ENCODE measurements at places on chromosomes 6 and 20. TPM values are rescaled to one million over a fixed set of nuclear protein-coding genes. Genes with fewer than 3 reads are reported as not detected.

- DNase-seq, result no peak
These were observed 159.1 kb downstream of the UST start for GRCh38 chr6:148905901-148906300.

GRCh38 chr6:155267411-155267810 lies 3.6 kb downstream of the CLDN20 start:
- DNase-seq, result no peak

ADGRG6 gene
- 45.4 TPM for total RNA-seq

TCF15 gene
- 2.6 TPM for total RNA-seq

LAMA5 gene
- total RNA-seq, result 240 TPM

- DNase-seq, result no peak
These were observed 259.9 kb downstream of the DLL1 start for GRCh38 chr6:170030821-170031471.

- peak; percentile 4 for DNase-seq
These were observed 63.2 kb upstream of the TIAM2 start for GRCh38 chr6:154931711-154932424.

GRCh38 chr6:52620906-52621190 lies 44.0 kb upstream of the TRAM2 start:
- DNase-seq, result no peak

LY86 gene
- not detected for total RNA-seq

ZNF311 gene
- 0.65 TPM for total RNA-seq

GRCh38 chr20:45095805-45096238 lies 5.1 kb downstream of the KCNS1 start:
- DNase-seq, result no peak

DNAH8 gene
- not detected for total RNA-seq

- no peak for DNase-seq
These were observed 55.9 kb downstream of the CD164 start for GRCh38 chr6:109326351-109326750.

DNA sequence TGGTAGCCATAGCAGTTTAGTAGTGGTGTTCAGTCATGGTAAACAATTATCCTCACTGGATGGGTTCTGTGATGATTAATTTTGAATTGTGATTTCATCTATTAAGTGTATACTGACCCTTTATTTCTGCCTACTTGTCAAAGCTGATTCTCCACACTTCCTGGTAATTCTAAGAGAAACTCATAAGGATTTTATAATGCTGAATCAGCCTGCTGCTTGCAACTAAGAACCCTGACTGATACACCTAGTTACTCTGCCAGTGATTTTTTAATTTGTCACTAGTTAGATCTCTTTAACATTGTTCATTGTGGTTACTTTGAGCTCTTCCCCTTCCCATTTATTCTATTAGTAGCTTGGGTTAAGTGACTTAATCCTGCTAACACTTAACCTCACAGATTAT lies 8.6 kb downstream of the CDC40 start:
- DNase-seq, result peak; percentile 19

PREP gene
- 9.9 TPM for total RNA-seq

DNA sequence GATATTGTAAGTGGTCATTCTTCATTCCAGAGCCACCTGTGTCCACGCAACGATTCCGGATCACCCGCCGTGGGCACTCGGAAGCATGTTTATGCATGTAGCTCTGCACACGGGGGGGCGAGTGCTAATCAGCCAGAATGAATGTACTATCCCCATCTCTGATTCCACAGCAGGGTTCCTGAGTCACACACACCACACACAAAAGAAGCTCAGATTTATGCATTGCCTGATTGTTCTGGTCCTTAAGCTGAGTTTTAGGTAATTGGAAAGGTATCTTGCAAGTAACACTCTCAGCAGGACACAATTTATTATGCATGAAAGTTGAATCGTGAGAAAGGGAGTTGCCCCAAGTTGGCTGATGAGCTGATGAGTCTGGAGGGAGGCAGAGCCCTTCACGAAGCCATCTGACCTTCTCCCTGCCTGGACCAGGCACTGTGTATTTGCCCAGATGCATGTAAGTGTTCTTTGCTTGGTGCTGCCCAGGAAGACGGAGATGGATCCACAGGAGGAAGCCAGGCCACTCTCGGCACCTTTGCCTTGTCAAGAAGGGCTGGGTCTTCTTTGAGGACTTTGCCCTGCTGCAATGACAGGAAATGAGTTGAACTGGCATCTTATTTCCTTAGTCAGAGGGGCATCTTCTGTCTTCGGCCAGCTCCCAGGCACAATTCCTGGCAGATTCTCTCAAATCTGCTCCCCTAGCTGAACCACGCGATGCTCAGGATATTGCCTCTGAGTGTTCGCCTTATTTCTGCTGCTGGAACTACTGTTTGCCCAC lies 141.1 kb downstream of the SYNDIG1 start:
- DNase-seq, result no peak

GRCh38 chr20:36084897-36085613 lies 69.5 kb upstream of the EPB41L1 start:
- no peak for DNase-seq

GRCh38 chr20:16020971-16021370 lies 552.3 kb downstream of the KIF16B start:
- DNase-seq, result peak; percentile 61

LST1 gene
- total RNA-seq, result not detected

GRCh38 chr6:135265278-135265677 lies 84.2 kb downstream of the MYB start:
- DNase-seq, result no peak

DNA sequence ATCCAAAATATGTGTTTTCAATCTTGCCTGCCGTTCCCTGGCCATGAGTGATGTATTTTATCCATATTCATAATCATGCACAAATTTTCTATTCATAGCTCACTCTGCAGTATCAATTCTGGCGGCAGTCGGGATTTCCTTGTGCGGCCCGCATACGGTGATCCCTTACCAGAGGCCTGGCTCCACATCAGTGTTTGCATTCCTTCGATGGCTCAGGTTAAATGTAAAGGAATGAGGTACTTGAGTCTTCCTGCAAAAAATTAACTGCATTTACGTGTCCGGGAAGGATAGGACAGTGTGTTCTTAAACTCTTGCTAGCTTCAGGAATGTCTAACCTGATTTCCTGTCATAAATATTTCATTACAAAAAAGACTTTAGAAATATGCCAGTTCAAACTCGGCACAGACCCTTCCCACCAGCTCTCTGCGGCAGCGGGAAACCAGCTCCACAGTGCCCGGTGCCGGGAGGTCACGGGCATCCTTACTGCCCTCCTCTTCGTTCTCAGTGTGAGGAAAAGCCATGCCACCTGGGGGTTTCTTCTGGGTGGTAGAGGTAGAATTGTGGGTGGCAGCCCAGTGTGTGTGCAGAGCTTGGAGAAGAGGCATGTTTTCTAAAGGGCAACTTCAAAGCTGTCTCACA lies 154.5 kb downstream of the MOXD1 start:
- DNase-seq, result no peak

PKIG gene
- total RNA-seq, result 28.8 TPM

DNA sequence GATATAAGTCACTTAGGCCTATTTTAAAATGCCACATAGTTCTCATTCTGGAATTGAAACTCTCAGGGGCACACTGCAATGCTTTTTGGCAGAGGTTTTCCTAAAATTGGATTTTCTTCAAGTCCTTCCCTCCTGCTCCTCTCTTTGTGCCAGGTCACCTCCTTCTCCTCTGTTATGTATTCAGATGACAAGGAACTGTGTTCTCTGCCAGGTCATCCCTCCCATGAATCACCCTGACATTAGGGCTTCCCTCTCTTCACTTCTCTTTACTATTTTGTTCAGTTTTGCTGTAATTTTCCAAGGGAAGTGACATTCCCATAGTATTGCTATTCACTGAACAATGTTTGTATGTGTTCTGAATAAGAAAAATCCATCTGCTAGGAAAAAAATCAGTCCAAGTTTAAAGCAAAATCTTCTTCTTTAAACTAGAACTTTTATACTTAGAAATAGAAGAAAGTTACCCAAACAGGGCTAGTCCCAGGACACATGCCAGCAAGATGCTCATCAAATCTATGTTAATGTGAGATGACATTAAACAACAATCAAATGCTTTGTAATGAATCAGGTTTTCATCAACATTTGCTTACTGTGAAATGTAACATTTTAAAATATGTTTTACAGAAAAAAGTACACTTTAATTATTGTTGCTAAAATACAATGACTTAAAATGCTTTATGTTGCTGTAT lies 461.1 kb downstream of the MMUT start:
- no peak for DNase-seq

- no peak for DNase-seq
These were observed 130.0 kb downstream of the SCP2D1 start for GRCh38 chr20:18943542-18943941.

GRCh38 chr20:57821935-57822334 lies 112.1 kb upstream of the PMEPA1 start:
- DNase-seq, result no peak

DNA sequence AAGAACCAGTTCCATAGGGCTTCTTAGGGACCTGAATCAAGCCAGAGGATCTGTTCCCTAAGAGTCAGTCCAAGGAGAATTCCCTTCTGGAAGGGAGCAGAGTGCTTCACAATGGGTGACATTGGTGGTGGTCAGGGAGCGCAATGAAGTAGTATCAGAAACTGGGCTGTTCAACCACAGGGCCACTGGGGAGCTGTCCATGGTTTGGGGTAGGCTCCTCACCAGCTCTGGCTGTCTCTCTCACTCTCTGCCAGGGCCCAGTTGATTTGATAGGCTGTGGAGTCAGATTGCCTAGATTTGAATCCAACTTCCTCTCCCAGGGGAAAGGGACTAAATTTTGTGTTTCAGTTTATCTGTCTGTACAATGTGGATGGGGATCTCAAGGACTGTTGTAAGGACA lies 36.7 kb upstream of the CHD6 start:
- no peak for DNase-seq

GRCh38 chr6:80245043-80245442 lies 138.6 kb downstream of the BCKDHB start:
- no peak for DNase-seq

VARS1 gene
- 113 TPM for total RNA-seq

DNA sequence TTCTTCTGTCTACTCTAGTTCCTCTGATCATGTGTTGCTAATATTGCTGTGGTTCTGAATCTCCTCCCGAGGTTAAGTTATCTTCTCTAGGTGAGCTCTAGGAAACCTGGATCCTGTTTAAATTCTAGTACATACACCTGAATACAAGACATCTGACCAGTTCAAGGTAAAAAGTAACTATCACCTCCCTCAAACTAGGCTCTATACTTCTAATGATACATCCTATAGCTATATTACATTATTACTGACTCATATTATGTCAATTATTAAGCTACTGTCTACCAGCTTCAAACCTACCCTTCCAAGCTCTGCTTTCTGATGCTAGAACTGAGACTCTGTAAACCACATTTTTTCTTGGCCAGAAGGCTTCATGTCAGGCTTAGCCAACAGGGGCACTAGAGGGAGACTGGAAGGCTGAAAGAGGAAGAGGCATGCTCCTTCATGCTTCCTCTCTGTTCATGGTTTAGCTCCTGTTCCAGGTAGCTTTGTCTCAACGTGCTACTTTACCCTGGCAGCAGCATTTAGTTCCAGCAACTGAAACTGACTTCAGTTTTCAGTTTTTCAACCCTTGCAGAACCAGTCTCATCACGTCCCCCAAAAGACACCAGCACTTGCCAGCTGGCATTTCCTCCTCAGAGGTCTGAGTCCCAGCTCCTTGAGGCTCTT lies 148.4 kb upstream of the TOP1 start:
- no peak for DNase-seq

GRCh38 chr6:118918329-118918725 lies 16.6 kb downstream of the MCM9 start:
- no peak for DNase-seq

- no peak for DNase-seq
These were observed 207.9 kb upstream of the MARCKS start for GRCh38 chr6:113649276-113649675.

- peak; percentile 47 for DNase-seq
These were observed 194.2 kb downstream of the PRL start for GRCh38 chr6:22102671-22103070.

PDYN gene
- total RNA-seq, result not detected

DNA sequence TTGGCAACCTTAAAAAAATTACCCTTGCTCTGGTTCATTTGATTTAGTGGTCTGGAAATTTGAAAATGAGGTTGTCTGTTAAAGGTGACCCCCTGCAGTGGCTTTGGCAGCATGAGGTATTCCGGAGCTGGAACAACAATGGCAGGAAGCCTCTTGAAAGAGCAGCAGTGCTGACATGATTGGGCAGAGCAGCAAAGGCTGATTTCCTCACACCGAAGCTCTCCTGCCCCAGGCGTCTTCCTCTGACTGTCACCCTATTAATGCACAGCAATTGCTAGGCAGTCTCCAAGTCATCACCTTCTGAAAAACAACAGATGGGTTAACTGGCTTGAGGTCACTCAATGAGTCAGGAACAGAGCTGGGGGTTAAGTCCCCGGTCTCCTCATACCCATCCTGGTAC lies 241.8 kb upstream of the MMS22L start:
- DNase-seq, result no peak

DNA sequence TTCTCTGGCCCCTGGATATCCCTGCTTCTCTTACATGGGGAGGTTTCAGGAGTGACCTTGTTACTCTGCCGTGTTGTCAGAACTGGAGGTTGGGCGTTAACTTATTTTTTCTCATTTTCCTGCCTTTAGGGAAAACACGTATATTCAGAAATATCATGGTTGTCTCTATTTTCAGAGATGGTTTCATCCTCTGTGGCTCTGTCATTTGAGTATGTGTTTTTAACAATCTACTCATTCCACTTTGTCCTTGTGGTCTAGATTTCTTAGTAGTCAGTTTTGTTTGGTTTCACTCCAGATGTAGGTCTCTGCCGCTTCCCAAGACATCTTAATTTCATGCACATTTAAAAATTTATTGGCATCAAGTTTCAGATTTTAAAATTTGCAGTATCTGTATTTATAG lies 45.9 kb downstream of the KCNS1 start:
- no peak for DNase-seq

- peak; percentile 73 for DNase-seq
These were observed 79.3 kb downstream of the CAP2 start for GRCh38 chr6:17472653-17473183.

DNA sequence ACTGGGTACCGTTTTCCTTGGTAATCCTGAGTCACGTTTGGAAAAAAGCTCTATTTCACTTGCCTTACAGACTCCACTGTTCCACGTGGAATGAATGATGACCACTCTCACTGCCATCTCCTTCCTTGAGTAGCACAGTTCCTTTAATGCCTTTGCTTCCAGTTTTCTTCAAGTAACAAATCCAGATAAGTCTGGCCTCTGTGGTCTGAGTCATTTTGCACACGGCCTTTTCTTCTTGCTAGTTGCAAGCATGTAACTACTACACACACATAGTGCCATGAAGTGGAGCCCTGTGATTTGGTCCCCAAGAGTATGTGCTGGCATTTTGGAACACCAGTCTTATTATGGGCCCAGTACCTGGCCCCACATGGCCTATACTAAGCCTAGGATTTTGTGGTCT lies 182.8 kb downstream of the SASH1 start:
- DNase-seq, result no peak

All from epithelial cell of proximal tubule (primary cell).